ENCODE measurements at places on chromosomes 16 and 17.

DNA sequence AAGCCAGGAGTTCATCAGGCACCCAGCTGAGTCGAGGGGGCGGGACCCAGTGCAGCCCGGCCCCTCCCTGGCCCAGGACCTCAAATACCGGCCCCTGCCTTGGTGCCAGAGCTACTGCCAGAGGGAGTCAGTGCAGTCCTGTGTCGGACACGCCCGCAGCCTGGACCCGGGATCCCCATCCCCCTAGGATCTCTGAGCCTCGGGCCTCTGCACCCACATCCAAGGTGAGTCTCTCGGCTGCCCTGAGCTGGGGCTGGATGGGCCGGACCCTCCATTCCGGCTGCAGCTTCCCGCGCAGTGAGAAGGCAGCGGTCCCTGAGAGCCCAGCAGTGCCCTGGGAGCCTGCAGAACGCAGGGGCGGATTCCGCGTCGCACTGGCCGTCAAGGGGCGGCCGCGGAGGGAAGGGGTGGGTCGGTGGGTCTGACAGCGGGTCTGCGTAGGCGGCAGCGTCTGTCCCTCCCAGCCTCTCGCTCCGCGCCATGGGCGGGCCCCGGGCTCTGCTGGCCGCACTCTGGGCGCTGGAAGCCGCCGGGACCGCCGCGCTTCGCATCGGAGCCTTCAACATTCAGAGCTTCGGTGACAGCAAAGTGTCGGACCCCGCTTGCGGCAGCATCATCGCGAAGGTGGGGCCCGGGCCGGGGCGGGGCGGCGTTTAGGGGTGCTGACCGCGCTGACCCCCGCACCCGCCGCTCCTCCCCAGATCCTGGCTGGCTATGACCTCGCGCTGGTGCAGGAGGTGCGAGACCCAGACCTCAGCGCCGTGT lies at the start of gene DNASE1L2:
Gene DNASE1L2 (plus strand): TSS at position 108 of the 765 bp plus-strand sequence. CDS start 373 bp downstream, at position 481.
- no peak for DNase-seq

DNA sequence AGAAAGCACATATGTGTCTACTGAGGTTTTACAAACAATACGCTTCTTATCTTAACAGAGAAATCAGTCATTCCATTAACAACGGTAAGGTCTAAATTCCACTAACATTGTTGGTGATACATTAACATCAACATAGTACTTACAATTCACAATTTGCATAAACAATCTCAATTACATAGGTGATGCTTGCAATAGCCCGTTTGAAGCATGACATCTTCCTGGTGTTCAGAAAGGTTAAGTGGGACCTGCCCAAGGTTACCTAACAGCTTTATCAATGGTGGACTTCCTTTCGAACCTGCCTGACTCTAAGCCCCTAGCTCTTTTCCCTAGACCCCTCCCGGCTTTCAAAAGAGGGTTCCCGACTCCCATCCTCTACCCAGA lies 699 bp downstream of the FAM222B start:
- DNase-seq = peak; percentile 6

- DNase-seq = no peak
These were observed 98.4 kb downstream of the DNAH17 start for GRCh38 chr17:78478757-78479297.

GRCh38 chr17:72338304-72338703 lies 217.5 kb downstream of the SOX9 start:
- no peak for DNase-seq

DNA sequence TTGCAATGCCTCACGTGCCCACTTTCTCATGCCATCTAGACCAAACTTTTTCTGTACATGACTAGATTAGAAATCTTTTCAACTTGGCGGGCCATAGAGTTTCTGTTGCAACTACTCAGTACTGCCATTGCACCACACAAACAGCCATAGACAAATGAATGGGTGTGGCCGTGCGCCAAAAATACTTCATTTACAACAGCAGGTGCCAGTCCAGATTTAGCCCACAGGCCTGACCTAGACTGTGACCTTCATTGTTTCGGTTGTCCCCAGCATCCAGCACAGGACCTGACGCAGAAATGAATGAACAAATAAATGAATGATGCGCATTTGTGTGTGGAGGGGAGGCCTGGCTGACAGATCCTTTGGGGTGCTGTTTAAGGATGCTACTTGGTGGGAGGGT lies 14.3 kb upstream of the PDK2 start:
- DNase-seq = no peak

GRCh38 chr17:6352016-6352415 lies 82.9 kb downstream of the AIPL1 start:
- DNase-seq = no peak

GRCh38 chr17:49402706-49403105 lies 12.0 kb downstream of the PHB1 start:
- DNase-seq = no peak
